ENCODE measurements at places on chromosomes 2 and 18.

DNA sequence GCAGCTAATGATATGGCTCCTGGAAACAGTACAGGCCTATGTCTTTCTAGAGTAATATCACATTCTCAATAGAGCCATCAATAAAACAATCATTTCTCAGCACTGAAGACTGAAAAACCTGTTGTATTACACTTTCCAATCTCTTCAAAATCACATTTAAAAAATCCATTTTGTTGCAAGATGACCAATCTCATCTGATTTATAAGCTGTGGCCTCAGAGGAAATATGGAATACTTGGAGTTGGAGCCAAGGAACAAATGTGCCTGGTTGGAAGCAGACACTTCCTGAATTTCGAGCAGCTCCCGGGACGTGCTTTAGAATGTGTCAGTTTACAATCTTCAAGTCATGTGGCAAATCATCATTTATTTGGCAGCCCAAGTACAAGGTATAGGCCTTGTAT lies 114.5 kb downstream of the ADCYAP1 start:
- DNase-seq = no peak

DNA sequence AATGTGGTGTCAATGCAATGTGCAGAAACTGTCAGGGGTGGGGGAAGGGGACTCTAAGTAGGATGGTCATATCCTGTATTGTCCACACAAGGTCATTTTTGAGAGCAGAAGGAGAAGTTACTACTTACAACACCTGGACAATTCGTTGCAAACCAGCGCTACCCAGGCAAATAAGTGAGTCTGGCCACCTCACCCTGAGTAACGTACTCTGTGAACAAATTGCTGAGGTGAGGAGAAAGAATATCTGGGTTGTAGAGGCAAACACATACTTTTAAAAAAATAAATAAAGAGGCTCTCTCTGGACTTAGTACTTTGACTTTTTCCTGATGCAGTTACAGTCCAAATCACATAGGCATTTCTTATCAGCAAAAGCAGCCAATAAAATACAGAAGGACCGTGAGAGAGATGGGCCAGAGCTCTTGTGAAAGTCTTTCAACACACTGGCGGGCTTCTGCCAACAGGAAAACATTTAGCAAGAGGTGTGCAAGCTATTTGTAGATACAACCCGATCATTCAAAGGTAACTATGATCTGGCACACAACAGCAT lies 268.2 kb upstream of the ID2 start:
- no peak for DNase-seq

DNA sequence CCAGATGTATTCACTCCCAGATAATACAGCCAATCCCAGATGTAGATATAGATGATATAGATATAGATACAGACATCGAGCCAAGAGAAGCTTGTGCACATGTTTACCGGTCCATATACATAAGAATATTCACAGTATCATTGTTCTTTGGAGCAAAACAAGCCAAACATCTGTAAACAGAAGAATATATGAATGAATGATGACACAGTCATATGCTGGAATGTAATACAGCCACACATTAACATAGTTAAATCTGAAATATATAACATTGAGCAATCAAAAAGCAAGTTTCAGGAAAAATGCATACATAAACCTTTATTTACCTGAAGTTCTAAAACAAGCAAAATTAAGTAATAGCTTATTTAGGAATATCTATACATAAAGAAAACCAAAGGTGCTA lies 182.5 kb downstream of the TXNL1 start:
- no peak for DNase-seq

- peak; percentile 93 for DNase-seq
Observed at GRCh38 chr2:234840336-234840735, 111.5 kb upstream of the SH3BP4 start.

DNA sequence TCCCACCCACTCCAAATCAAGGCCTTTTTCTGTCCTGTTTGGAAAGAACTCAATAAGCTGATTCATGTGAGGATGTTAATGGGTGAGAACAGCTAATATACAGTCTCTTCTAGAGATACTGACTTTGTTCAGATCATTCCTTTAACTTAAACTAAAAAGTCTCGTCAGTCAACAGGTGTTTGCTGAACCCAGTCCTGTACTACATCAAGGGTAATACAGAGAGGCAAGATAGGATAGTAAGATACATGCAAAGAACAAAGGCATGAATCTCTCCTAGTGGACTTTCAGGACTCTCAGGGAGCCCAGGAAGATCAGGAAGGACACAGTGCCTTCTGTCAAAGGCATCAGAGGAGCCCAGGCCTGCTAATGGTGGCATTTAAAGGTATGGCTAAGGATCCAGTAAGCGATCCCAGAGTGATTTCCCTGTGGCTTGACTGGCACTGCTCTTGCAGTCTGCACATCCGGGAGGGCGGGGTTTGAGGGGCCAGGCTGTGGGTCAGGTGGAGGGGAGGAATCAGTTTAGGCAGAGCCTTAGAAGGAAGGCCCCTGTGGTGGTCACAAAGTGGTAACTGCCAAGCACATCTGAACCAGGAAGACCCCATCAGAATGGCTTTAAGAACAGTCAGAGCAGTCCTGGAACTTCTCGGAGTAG lies 54.0 kb downstream of the EPAS1 start:
- DNase-seq = no peak

DNA sequence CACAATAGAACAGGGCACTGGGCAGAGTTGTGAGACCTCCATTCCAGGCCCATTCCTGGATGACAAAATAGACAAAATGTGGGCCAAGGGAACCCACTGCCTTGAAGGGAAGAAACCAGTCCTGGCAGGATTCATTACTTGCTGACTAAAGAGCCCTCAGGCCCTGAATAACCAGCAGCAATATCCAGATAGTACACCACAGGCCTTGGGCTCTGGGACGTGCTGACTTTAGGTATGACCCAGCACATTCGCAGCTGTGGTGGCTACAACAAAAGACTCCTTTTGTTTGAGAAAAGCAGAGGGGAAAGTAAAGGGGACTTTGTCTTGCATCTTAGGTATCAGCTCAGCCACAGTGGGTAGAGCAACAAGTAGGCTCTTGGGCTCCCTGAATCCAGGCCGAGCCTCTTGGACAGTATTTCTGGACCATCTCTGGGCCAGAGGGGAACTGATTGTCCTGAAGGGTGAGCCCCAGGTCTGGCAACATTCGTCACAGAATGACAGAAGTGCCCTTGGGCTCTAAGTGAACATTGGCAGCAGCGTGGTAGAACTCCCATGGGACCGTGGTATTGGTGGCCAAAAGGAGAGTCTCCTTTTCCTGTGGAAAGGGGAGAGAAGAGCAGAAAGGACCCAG lies 89.9 kb upstream of the CD226 start:
- DNase-seq = no peak

DNA sequence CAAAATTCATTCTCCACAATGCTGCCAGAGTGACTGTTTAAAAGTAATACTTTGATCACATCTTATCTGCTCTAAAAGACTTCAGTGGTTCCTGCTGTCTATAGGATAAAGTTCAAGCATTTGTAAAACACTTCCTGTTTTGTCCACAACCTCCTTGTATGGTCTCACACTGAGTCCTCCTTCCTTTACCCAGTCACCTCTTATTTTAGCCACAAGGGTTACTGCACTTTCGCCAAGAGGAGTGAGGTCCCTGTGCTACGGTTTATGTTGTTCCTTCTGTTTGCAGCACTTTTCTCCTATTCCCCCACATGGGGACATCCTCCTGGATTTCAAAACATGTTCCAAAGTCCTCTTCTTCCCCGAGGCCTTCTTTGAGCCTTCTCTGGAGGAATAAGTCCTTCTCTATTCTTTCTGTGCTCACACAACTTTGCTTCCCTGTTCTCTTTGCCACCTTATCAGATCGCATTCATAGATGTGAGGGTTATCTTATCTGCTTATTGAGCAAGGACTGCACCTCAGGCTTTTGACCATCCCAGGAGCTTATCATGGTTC lies 112.2 kb upstream of the NABP1 start:
- no peak for DNase-seq

DNA sequence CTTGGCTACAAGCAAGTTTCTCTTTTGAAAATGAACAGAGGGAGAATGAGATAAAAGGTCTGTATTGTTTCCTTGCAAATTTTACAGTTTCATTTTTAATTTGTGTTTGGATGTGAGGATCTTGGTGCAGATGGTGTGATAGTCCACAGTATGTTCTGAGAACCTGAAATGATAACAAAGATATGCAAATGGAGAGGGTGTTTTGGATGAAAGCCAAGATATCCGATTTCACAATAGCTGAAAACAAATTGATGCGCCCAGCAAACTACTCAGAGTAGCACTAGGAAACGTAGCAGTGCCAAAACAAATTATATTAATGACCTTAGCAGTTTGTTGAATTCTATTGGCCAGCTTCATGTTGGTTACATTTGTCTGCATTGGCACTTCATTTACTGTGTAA lies 683.5 kb downstream of the TMEM182 start:
- DNase-seq = no peak

DNA sequence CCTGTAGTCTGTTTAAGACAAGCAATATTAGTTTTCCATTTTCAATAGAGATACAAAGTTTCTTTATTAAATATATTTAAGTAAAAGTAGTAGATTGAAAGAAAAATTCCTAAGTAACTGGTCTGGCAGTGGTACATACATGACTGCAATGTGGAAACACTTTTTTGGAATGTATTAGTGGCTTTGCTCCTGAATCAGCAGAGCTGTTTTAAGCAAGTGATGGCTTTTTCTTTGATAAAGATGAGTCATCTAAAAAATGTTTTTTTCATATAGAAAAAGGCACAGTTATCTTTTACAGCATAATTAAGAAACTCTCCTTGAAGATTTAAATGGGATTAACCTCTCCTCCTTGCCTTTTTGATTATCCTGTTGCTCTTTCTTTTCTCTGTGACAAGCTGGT lies 34.9 kb downstream of the KDM3A start:
- peak; percentile 21 for DNase-seq

DNA sequence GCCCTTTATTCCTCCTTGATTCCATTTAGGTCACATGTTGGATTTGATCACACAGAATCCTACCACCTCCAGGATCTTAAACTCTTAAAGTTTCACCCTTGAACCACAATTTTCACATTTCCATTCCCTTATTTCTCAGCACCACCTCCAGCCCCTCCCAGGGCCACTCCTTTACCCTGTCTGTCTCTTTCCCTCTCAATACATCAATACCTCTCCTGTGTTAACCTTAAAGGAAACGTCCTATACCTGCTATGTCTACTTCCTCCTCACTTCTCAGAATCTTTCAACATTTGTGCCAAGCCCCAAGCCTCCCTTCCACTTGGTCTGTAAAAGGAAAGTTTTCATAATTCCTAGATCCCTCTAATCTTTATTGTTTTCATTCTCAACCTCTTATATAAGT lies 158.8 kb downstream of the BAZ2B start:
- no peak for DNase-seq

- DNase-seq = no peak
Observed at GRCh38 chr2:2410987-2411386, 79.9 kb upstream of the MYT1L start.

GRCh38 chr2:88320076-88320773 lies 132.3 kb downstream of the FOXI3 start:
- no peak for DNase-seq

GRCh38 chr2:145759228-145759915 lies 1239.5 kb upstream of the ZEB2 start:
- DNase-seq = no peak

- DNase-seq = no peak
Observed at GRCh38 chr18:47311585-47311984, 60.1 kb upstream of the SKOR2 start.

- no peak for DNase-seq
Observed at GRCh38 chr2:171846894-171847293, 47.1 kb downstream of the SLC25A12 start.

- no peak for DNase-seq
Observed at GRCh38 chr18:11149441-11150270, at the start of gene PIEZO2. Gene PIEZO2, minus strand, starts transcription at chr18:11149569. Its CDS starts 981 bp downstream, at chr18:11148588.

DNA sequence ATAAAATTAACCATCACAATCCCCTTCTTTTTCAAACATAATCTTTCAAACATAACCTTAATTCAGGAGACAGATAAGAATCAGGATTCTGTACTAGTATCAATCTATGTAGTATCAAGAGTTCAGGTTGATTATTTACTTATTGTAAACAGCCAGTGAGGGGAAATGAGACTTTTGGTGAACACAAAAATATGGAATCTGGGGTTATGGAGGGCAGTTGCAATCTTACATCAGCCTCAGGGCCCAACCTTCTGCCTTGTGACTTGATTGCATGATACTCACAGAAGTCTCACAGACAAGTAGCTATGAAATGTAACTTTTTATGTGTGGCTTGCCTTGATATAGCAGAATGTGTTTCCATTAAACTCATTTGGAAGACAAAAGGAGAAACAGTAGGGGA lies 262.7 kb upstream of the THSD7B start:
- DNase-seq = no peak

GRCh38 chr18:72542984-72543356 lies 1.2 kb downstream of the CBLN2 start:
- no peak for DNase-seq

GRCh38 chr2:240369801-240370585 lies 65.5 kb upstream of the GPC1 start:
- peak; percentile 89 for DNase-seq

DNA sequence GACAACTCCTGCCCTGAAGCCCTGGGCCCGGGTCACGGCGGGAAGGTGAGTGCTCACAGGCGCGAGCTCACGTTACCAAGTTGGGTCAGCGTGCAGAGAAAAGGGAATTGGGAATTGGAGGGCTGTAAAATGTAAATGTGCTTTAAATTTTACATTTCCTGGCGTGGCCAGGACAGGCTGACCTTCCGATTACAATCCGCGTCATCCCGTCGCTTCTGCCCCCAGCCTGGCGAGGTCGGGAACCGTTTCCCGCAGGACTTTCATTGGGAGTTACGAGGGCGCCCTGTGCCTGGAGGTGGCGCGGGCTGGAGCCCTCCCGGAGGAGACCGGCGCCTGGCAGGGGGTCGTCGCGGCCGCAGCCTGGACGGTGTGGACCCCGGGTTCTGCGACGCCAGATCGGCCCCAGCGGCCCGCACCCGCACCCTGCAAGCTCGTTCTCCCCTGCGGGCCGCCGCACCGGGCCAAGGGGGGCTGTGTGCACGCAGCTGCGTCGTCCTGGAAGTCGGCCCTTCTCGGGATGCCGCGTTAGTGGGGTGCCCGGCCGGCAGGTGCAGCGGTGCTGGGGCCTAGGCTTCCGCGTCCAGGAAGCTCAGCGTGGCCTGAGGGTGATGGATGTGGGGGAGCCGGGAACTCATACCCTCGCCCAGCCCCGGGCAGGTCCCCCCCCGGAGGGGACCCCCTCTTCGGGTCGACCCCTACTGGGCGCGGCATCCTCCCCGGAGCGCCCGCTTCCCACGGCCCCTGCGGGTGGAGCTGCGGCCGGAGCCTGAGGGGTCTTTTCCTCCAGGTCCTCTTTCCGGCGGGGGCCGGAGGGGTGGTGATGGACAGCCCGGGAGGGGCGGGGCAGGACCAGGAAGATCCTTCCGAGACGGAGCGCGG lies 63.9 kb downstream of the LRRFIP1 start:
- no peak for DNase-seq

DNA sequence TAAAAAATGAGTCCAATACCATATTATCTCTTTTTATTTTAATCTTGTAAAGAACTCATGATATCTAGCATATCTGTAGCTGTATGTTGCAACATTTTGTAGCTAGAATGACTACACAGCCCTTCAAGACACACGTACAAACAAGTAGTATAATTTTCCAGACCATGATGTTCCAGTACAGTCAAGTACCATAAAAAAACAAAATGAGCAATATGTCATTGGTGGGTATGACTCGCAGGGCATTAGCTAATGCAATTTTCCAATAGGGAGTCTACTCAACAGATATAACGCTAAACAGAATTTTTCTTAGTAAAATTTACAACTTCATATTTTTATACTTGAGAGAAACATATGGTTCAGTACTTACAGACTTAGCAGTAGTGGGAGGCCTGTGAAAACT lies 53.6 kb upstream of the UGP2 start:
- DNase-seq = peak; percentile 20

- no peak for DNase-seq
Observed at GRCh38 chr18:57270156-57270555, 82.2 kb upstream of the ST8SIA3 start.

- DNase-seq = no peak
Observed at GRCh38 chr2:235976516-235976915, 191.7 kb downstream of the GBX2 start.

Measured in AG04450 (cell line).